ENCODE measurements at places on chromosomes 11 and 22.
A peak's percentile ranks its signal among the peaks of the same experiment; 100 is the strongest.

DNA sequence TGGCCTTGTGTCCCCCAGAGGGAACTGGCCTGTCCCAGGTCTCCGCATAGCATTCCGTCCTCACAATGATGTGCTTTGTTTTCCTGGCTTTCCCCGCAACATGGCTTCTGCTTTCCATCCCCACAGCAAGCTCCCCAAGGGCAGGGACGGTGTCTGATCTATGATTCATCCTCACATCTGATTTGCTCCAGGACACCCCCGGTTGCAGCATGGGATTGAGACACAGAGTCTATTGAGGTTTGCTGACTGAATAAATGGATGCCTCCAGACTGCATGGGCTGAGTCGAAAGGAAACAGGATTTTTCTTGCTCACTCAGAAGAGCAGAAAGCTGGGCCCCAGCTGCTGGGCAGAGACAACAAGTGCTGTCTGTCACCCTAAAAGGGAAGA lies 40.2 kb downstream of the LMO1 start:
- DNase-seq = no peak

DNA sequence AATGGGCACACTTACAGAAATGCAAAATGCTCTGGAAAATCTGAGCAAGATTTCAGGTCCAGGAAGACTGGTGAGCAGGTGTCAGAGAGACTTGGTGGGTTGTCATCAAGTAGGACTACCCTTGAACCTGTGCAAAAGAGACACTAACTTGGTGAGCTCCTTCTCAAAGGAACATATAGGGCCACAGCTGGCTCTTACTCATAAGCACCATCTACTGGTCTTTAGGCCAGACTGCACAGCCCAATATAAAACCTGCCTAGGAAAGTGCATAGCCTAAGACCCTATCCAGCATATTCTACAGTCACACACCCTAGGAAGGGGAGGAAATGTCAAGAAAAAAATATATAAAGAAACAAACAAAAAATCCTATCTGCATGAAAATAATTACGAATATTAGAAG lies 18.2 kb upstream of the OR10W1 start:
- DNase-seq = no peak

- DNase-seq = peak; percentile 66
These were observed 1.1 kb upstream of the CD6 start for GRCh38 chr11:60970369-60970774.

- DNase-seq = no peak
These were observed 2.2 kb upstream of the MRGPRG start for GRCh38 chr11:3220521-3221407.

DNA sequence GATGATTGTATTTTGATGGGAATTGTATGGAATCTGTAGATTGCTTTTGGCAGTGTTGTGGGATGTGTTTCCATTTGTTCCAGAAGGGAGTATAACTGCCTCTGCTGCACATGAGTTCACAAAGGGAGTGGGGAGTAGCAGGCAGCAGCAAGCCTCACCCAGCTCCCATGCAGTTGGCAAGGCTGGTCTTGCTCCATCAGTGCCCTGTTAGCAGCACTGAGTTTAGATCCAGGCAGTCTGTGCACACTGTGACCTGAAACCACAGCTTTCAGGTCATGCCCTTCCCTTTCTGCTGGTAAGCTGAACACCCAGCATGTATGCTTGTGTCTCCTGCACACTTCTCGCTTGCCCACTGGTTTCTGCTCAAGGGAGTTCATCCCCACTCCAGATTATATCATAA lies 3.7 kb upstream of the NUCB2 start:
- DNase-seq = no peak

- no peak for DNase-seq
These were observed 181.1 kb upstream of the NECTIN1 start for GRCh38 chr11:119910051-119910450.

DNA sequence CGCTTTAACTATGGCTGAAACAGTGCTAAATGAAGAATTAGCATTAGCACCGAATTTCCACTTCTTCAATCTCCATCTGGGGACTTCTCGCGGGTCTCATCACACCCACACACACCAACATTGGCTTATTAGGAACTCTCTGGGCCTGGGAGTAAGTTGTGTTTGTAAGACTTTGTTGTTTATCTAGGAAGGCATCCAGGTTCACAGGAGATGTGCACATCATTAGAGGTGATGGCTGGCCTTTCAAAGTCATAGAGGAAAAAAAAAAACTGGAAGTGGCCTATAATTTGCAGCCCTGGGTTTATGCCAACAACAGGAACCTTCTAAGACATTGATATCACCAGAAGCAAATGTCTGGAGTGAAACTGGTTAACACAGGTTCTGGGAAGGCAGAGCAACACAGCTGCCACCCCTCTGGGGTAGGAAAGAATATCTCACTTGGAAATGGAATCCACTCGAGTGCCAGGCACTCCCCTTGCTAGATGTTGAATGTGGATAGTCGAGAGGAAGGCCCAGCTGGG lies 84.5 kb downstream of the TRAF6 start:
- no peak for DNase-seq

DNA sequence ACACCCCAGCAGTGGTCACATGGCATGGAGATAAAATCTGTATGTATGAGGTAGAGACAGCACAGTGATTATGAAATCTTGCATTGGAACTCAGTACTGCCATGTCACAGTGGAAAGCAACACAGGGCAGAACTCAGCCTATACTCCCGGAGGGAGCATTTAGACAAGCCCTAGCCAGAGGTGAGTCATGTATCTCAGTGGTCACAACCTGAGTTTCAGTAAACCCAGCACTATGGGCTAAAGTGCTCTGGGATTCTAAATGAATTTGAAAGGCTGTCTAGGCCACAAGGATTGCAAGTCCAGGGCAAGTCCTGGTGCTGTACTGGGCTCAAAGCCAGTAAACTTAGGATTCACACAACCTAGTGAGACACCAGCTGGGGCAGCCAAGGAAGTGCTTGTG lies 1717.1 kb upstream of the RAG2 start:
- DNase-seq = no peak

GRCh38 chr11:109902764-109903433 lies 190.3 kb upstream of the ZC3H12C start:
- DNase-seq = no peak

DNA sequence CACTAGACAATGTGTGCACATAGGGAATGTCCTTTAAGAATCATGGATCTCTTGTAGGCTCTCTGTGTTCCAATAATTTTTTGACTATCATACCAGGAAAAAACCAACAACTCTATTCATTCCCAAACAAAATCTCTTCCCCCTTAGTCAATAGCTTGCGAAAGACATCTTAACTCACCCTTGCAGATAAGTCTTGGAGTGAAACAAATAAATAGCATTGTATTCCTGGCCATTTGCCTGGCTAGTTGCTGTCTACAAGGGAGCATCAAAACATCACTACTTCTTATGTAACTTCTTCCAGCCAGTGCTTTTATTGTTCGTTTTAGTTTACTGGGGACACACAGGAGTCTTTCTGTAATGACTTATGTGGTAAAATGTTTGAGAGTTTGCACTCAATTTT lies 29.4 kb downstream of the SCN3B start:
- DNase-seq = no peak

DNA sequence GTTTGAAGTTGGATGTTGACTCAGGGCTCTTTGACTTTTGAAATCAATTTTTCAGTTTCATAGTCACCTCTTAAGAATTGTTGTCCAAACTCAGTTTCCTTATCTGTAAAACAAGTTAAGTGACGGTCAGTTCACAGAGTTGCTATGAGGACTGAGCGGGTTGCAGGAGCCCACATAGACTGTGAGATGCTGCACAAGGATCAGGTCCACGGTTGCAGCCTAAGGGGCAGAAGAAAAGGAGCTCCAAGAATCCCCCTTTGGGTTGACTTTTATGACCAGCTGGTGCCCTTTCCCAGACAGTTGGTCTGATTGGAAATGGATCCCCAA lies 55.5 kb upstream of the TIMP3 start:
- no peak for DNase-seq

GRCh38 chr11:70671611-70672010 lies 273.3 kb downstream of the CTTN start:
- no peak for DNase-seq

DNA sequence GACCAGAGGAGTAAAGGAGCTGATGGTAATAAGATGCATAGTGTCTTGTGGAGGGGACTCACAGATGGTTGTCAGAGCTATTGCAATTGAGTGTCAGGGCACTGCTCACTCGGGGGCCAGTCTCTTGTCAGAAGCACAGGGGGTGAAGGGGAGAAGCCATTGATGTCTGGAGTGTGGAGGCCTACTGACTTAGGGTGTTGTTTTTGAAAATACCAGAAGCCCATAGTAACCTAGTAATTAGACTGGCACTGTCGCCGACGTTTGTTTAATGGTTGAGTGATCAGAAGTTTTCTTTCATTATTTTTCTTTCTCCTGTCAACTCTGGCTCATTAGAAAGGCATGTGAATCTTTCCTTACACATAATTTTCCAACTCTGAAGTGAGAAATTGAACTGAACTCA lies 151.6 kb upstream of the TENM4 start:
- no peak for DNase-seq

DNA sequence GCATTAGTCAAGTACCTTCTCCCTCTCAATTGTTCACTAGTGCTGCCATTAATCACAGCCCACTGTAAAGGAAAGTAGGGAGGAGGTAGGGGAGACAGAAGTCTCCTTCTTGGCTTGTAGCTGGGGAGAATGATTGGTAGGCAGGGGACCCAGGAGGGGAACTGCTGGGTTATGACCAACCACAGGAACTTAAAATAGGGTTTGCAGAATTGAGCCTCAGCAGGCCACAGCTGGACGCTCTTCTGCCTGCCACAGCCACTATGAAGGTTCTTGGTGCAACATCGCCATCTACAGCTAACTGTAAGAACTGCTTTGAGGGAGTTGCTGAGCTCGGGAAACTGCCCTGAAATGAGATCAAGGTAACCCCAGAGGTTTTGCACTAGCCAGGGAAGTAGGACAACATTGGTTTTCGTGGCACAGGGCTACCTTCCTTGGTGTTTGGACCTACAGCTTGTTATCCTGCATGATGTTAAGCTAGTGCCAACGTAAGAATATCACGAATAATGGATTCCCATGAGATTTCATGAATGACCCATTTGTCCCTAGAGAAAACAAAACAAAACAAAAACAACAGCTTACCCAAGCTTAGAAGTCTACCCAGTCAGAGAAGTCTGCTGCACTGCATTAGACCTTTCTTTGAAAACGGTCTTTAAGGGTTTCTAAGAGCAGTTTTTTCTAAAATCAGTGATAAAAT lies 787.1 kb upstream of the API5 start:
- DNase-seq = no peak

- DNase-seq = no peak
These were observed 20.8 kb upstream of the BRSK2 start for GRCh38 chr11:1368966-1369365.

DNA sequence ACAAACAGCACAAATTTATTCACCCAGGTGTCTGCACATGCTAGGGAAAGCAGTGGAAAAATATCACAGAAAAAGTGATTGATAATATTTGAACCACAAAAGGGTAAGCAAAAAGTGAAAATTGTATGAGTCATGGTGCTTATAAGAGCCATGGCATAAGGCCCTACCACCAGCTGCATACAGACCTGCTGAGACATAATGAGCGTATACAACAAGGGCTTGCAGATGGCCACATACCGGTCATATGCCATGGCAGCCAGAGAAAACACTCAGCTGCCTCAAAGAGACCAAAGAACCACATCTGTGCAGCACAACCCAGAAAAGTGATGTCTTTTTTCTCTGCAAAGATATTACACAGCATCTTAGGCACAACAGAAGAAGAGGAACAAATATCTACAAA lies 71.4 kb upstream of the OR9G4 start:
- no peak for DNase-seq

DNA sequence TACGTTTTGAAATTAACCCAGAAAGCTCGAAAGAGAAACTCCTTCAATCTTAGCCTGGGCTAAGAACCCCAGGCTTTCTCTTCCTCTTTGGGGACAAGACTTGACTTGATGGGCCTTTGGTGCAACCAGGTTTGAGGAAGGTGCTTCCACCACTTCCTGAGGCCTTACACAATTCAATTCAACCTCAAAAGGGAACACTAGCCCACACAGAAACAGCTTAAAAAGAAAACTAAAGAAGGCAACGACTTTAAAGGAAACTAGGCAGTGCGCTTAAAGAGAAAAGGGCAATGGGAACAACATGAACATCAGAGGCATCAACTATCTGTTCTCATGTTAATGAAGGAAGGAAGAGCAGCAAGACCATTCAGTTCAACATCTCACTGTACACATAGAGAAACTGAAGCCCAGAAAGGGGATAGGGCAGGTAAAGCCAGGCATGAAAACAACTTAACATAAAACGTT lies 24.8 kb downstream of the PAK1 start:
- DNase-seq = no peak

DNA sequence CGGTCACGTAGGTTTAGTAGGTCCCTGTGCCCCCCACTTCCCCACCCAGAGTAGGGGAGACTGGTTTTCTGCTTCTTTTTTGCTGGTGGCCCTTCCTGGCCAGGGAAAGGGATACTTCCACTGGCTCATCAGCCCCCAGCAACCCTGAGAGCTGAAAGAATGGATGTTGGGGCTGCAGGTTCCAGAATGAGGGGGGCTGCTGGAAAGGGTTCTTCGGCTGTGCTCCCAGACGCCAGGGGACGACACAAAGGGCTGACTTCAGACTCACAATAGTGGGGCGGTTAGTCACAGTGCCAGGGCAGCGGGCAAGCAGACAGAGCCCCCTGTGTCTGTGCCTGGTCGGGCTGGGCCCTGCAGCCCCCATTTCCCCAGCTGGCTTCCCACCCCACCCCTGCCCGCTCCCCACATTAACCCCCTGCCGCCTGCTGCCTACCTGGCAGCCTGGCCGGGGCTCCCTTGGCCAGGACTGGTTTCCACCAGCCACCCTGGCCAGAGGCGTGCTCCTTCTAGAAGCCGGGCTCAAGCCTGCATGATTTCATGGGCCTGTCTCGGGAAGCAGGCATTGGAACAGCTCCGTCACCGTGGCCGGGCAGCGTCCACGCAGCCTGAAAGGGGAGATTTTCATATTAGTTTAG lies 79.1 kb upstream of the WNT7B start:
- no peak for DNase-seq

- no peak for DNase-seq
These were observed 58.6 kb upstream of the EIF3D start for GRCh38 chr22:36587289-36588154.

GRCh38 chr11:6825231-6825744 lies 20.2 kb upstream of the OR10A5 start:
- no peak for DNase-seq

DNA sequence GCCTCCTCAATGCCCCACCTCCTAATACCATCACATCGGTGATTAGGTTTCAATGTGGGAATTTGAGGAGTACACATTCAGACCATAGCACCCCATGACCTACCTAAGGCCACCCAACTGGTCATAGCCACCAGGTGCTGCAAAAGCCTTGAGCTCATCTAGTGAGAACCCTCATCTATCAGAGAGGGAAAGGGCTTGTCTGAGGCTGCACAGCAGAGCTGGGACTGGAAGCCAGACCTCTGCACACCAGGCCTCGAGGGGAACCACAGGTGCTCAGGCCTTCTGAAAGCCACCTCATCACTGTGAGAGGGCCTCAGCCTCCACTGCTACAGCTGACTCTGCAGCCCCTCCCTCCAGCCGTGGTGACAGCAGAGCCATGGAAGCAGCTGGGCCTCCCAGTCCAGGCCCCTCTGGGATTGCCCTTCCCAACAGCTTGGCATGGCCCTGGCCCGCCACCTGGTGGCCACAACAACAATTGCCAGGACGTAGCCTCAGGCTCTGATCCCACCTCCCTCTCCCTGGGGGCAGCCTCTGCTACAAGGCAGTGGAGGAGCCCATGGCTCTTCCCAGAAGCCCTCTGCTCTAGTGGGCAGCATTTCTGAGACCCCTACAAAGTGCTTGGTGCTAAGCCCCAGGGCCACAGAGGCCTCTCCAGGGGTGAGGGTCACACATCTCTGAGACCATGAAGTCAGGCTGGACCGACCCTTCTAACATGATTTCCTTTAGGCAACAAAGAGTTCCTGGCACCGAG lies 41.0 kb upstream of the PRDM11 start:
- peak; percentile 35 for DNase-seq

Measured in stimulated activated CD8-positive, alpha-beta memory T cell treated with anti-CD3 and anti-CD28 coated beads, Interleukin-4, amount 100 ng/mL, for 4 hours (primary cell).